ENCODE measurements at places on chromosomes 2 and 18.
A peak's percentile ranks its signal among the peaks of the same experiment; 100 is the strongest.

DNA sequence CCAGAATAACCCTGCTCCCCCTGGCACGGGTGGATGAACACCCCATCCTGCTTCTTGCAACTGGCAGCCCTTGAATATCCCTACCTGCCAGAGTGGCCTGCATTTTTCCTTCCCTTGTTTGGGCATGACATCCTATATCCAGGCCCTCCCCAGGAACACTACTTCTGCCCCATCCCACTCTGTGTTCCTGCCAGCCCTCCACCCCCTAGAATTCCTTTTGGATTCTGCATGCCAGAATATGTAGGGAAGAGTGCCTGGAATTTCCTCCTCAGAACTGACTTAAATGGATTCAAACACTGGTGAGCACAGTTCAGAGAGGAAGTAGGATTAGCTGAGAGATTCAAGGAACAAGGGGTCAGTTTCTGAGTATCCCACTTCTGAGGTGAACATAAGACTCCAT lies 123.5 kb upstream of the PELI1 start:
- DNase-seq: no peak

GRCh38 chr2:136305517-136306192 lies 187.7 kb upstream of the CXCR4 start:
- no peak for DNase-seq

DNA sequence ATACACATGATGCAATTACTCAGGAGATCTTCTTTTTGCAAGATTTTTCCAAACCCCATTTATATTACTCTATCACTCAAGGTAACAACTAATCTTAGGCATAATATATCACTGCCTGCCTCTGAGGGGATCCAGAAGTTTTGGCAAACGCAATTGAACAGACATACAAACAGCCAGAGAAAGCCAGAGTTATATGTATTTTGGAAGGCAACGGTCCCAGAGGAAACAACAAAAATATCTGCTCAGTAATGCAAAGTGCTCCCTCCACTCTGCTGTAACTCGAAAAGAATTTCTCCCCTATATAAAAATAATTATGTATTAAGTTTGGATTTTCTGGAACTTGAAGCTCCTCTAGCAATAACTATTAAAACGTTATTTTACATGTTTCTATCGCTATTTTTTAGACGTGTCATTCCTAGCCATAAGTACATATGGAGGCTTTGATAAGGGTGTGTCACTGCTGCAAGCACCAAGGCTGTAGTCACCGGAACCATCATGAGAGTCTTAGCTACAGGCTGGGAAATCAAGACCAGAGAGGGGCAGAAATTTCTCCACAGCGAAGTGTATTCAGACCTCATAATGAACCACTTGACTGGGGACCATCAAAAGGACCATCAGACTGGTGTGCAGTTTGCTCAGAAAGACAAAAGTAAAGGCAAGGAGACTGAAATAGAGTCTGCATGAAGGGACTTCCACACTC lies 3.7 kb upstream of the GKN1 start:
- no peak for DNase-seq

- no peak for DNase-seq
Measured at GRCh38 chr18:14935210-14935609, 187.2 kb downstream of the ANKRD30B start.

DNA sequence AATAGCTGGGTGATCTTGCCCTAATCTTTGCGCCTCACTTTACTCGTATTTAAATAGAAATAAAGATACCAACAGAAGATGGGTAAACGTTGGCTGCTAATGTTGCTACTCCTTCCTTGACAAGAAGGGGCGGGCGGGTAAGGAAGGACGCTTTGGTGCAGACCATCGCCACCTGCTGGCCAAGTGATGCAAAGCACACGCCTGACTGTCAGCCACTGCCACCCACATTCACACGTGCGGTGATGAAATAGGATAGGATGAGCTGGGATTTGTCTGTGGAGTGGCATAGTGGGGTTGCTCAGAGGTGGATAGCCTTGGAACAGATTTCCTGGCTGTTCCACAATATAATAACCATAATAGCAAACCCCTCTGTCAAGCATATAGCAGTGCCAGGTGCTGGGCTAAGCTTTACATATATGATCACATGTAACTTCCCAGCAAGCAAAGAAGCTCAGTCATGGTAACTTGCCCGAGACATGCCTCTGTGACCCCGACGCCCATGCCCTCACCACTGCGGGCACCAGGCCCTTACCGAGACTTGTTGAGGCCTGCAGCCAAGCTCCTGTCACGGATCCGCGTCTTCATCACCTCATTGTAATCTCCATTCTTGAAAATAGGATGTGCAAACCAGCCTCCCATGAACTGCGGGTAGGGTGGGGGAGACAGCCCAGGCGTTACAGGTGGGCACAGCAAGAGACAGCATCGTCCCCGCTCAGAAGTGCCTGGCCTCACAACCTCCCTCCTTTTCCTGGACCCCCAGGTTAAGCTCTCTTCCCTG lies 39.3 kb downstream of the LCT start:
- DNase-seq: peak; percentile 85

GRCh38 chr2:19623488-19623887 lies 265.1 kb upstream of the OSR1 start:
- DNase-seq: no peak

- no peak for DNase-seq
Measured at GRCh38 chr2:11822746-11823451, 76.5 kb downstream of the LPIN1 start.

GRCh38 chr2:19989342-19989666 lies 601 bp downstream of the WDR35 start:
- no peak for DNase-seq
